Activated T-cell treated with anti-CD3 and anti-CD28 coated beads, Interleukin-2, amount 50 U/mL, for 4 hours (primary cell): ENCODE measurements at places on chromosomes 13 and 19. TPM values are rescaled to one million over a fixed set of nuclear protein-coding genes. Genes with fewer than 3 reads are reported as not detected.

The MISP gene
- not detected for total RNA-seq

The POP4 gene
- 160 TPM for total RNA-seq

The TNFRSF19 gene
- not detected for total RNA-seq

The CGB2 gene
- total RNA-seq, result not detected

The TINCR gene
- total RNA-seq, result 0.63 TPM

The RPS28 gene
- 2,484 TPM for total RNA-seq

The KLF5 gene
- 2.2 TPM for total RNA-seq

The FREM2 gene
- total RNA-seq, result 0.03 TPM

The SEMA6B gene
- total RNA-seq, result 0.18 TPM

The KLK2 gene
- total RNA-seq, result not detected

The ARRDC5 gene
- total RNA-seq, result not detected

The ZNF823 gene
- 1.3 TPM for total RNA-seq

The CD37 gene
- total RNA-seq, result 116 TPM

The IRGC gene
- not detected for total RNA-seq

The CCL25 gene
- total RNA-seq, result not detected

The PSG2 gene
- total RNA-seq, result not detected

The DMPK gene
- total RNA-seq, result 22.6 TPM

The RB1 gene
- 30.2 TPM for total RNA-seq

The ZNF85 gene
- total RNA-seq, result 10.8 TPM

The IL11 gene
- 0.35 TPM for total RNA-seq

The ZNF536 gene
- not detected for total RNA-seq

The KIR3DL1 gene
- total RNA-seq, result 0.13 TPM

The CGB3 gene
- total RNA-seq, result not detected

The SGCG gene
- total RNA-seq, result not detected

The CYP2A7 gene
- not detected for total RNA-seq

The KCTD4 gene
- total RNA-seq, result not detected

The SPC24 gene
- total RNA-seq, result 7.0 TPM

The INSR gene
- total RNA-seq, result 1.3 TPM

The FFAR2 gene
- total RNA-seq, result not detected

The CGB5 gene
- total RNA-seq, result not detected

The SERP2 gene
- 0.63 TPM for total RNA-seq

The MEIOSIN gene
- not detected for total RNA-seq

The PSG1 gene
- total RNA-seq, result not detected

The ZNF835 gene
- 1.7 TPM for total RNA-seq

The THSD1 gene
- 0.25 TPM for total RNA-seq

The PEAK3 gene
- total RNA-seq, result not detected

The KCNC3 gene
- total RNA-seq, result 4.1 TPM

The KANK3 gene
- 0.43 TPM for total RNA-seq

The ZNF570 gene
- 3.2 TPM for total RNA-seq

The HOMER3 gene
- 0.79 TPM for total RNA-seq

The ZSCAN22 gene
- 3.0 TPM for total RNA-seq

The VSTM1 gene
- total RNA-seq, result not detected

The MBD3L2 gene
- not detected for total RNA-seq

The PBX4 gene
- total RNA-seq, result 12.1 TPM

The PRTN3 gene
- total RNA-seq, result not detected

The ZBTB32 gene
- 101 TPM for total RNA-seq

The SLAIN1 gene
- 22.0 TPM for total RNA-seq

The LAIR2 gene
- total RNA-seq, result 0.35 TPM

The IZUMO4 gene
- total RNA-seq, result 4.6 TPM

The GARIN5A gene
- 0.84 TPM for total RNA-seq

The SULT2A1 gene
- total RNA-seq, result 0.11 TPM

The ITGBL1 gene
- total RNA-seq, result not detected

The PSG6 gene
- total RNA-seq, result not detected

The PALM3 gene
- total RNA-seq, result not detected

The LILRA1 gene
- not detected for total RNA-seq

The DLL3 gene
- total RNA-seq, result 1.7 TPM

The TMPRSS9 gene
- total RNA-seq, result not detected
